Activated naive CD8-positive, alpha-beta T cell treated with anti-CD3 and anti-CD28 coated beads for 36 hours (primary cell): ENCODE measurements at places on chromosomes 13 and 19. TPM values are rescaled to one million over a fixed set of nuclear protein-coding genes. Genes with fewer than 3 reads are reported as not detected.

GRCh38 chr13:53782488-53782961 lies 753.9 kb downstream of the OLFM4 start:
- DNase-seq: no peak

TNFSF9 gene
- total RNA-seq: 2.3 TPM

GRCh38 chr13:49869519-49869918 lies 66.6 kb downstream of the SPRYD7 start:
- DNase-seq: no peak

DNA sequence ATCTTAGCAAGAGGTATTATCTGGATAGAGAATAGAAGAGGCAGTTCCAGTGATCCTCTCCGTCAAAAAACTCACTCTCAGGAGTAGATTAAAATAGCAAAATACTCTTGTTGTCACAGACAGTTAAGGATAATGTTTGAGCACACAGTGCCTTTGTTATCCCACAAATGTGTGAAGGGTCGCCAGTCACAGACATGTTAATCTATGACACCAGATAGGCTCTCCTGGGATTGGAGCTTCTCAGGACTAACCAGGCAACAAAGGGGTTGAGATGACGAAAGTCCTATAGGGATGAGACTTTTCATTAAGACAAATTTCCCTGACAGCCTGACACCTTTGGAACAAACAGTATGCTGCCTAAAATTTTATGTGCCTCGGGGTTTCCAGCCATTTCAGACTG lies 1947.1 kb downstream of the OLFM4 start:
- no peak for DNase-seq

KLK10 gene
- not detected for total RNA-seq

GPR18 gene
- 17.6 TPM for total RNA-seq

DNA sequence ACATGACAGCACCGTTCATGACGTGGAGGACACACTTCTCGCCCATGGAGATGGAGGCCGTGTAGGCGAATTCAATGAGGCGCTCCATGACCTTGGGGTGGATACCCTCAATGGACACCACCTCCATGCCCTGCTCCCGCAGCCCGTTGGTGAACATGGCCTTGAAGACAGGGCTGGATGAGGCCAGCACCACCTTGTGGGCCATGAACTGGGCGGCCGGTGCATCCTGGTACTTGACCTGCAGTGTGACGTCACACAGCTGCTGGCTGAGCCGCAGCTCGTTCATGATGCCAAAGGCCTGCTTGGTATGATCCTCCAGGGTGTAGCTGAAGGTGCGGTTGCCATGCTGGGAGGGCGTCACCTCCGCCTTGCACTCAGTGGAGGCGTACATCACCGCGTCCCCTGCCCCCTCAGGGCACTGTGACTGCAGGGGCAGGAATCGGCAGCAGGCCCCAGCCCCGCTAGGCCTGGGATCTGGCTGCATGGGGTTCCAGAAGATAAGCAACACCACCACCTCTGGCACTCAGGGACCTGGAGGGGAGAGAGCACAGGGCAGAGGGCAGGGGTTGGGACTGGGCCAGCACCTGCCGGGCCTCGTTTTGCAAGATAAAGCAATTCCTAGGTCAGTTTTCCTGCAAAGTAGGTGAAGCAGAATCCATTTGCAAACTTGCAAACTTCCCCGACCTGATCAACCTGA lies 3.5 kb downstream of the KEAP1 start:
- no peak for DNase-seq

- DNase-seq: no peak
These were observed 149.8 kb upstream of the SLITRK1 start for GRCh38 chr13:84032116-84032515.

DNA sequence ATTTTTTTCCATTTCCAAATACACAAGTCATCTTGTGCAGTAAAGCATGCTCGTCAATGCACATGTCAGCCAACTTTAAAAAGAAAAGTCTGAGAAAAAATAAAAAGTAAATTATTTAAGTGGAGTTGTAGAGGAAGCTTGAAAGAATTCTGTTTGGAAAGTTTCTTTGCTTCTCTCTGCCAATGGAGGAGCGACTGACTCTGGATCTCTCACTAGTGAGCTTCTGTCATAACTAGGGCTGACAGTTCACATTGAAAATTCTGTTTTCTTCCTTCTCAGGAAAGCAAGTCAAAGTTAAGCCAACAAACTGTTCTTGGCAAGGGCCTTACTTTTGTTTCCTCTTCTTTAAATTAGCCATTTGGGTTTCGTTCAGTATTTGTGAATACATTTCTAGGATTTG lies 298.2 kb downstream of the POU4F1 start:
- no peak for DNase-seq

CABP5 gene
- total RNA-seq: not detected

DNA sequence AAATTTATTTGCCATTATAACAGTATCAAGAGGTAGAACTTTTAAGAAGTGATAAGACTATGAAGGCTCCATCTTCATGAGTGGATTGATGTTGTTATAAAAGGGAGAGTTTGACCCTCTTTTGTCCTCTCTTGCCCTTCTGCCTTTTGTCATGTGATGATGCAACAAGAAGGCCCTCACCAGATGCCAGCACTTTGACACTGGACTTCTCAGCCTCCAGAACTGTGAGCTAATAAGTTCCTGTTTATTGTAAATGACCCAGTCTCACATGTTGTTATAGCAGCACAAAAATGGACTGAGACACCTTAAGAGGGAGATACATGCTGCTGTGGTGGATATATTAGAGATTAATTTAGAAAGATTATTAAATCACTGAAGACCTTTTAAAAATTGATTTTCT lies 71.6 kb downstream of the SPRYD7 start:
- no peak for DNase-seq
